ENCODE measurements at places on chromosomes 4 and X.

DNA sequence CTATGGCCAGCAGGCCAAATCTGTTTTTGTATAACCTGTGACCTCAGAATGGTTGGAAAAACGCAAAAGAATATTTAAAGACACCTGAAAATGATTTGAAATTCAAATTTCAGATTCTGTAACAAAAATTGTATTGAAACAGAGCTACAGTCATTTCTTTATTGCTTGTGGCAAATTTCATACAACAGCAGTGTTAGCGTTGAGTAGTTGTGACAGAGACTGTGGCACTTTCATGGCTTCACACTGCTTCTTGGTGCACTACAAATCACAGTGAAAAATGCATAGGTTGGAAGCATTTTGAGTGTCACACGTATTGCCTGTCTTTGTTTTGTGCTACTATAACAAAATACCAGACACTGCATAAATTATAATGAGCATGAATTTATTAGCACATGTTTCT lies 12.2 kb upstream of the PARM1 start:
- no peak for DNase-seq

- no peak for DNase-seq
Measured at GRCh38 chrX:10367406-10367805, 210.6 kb downstream of the CLCN4 start.

- DNase-seq, result no peak
Measured at GRCh38 chr4:98838977-98839618, 89.8 kb downstream of the EIF4E start.

- DNase-seq, result no peak
Measured at GRCh38 chr4:55030589-55030988, 94.8 kb downstream of the KDR start.

GRCh38 chr4:3285558-3286334 lies 7.1 kb upstream of the RGS12 start:
- DNase-seq, result no peak

GRCh38 chr4:107996949-107997788 lies 7.5 kb downstream of the HADH start:
- no peak for DNase-seq

DNA sequence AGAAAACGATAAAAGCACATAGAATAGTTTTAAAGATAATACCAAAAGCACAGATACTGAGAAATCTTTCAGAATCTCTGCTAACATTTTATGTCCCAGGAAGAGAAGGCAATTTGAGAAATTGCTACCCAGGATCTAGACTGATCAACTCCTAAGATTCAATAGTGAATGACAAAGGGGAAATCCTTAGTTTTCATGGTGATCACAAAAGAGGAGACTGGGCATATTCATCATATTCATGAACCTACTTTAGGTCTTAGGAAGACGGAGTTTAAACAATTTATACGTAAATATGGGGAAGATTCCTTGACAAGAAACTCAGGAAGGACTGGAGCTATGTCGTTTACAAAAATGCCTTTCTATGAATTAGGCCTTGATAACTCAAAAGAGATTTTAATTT lies 87.3 kb downstream of the SHISA3 start:
- DNase-seq, result no peak

DNA sequence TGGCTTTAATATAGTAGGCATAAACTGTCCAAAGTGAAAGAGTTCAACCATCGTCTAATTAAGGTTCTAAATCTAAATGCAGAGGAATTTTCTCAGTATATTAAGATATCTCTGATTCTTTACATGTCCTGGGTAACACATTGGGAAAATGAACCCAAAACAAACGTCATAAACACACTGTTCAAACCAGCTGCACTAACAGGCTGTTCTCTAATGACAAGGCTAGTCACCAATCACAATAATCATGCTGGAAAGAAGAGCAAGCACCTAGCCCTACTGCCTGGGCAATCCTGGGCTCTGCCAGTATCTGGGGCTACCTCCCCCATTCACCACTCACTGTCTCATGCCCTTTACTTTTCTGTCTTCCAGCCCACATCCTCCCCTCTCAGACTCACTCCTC lies 107.9 kb downstream of the EFHC2 start:
- no peak for DNase-seq

DNA sequence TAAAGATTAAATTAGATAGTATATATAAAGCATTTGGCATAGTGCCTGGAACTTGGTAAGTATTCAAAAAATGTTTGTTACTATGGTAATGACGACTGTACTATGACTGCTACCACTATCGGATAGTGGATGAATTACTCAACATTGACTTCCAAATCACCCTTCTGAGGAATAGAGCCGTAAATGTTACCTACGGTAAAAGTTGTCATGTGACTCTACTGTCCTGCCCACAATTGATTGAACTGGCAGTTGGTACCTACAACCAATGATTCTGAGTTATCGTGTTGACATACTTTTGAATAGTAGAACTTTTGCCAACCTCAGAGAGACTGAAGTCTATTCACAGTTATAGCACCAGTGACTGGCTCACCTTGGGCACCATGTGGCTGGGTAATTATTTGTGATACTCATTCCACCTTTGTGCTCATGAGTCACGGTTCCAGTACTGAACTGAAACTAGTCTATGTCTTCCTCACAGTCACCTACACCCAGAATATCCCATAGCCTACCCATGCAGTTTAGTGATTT lies 185.5 kb upstream of the PITX2 start:
- DNase-seq, result no peak

DNA sequence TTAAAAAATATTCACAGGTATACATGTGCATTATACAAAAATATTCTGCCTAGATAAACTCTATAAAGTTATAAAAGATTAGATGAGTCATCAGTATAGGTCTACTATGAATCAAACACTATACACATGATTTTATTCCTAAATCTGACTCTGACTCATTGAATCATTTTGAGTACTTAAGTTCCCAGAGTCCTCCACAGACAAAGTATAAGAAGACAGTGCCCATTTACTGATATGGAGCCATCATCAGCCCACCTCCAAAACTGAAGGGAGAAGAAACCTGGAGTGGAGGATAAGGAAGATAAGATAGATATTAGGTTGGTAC lies 28.7 kb upstream of the ANTXR2 start:
- no peak for DNase-seq

- DNase-seq, result no peak
Measured at GRCh38 chr4:62495032-62495431, 1294.9 kb downstream of the ADGRL3 start.

DNA sequence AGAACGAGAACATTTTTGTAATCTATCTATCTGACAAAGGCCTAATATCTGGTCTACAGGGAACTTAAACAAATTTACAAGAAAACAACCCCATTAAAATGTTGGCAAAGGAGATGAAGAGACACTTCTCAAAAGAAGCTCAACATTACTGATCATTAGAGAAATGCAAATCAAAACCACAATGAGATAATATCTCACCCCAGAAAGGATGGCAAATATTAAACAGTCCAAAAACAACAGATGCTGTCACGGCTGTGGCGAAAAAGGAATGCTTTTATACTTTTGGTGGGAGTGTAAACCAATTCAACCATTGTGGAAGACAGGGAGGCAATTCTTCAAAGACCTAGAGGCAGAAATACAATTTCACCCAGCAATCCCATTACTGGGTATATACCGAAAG lies 2284.8 kb downstream of the ARAP2 start:
- DNase-seq, result no peak

- DNase-seq, result no peak
Measured at GRCh38 chr4:102503831-102504786, 3.0 kb downstream of the NFKB1 start.

DNA sequence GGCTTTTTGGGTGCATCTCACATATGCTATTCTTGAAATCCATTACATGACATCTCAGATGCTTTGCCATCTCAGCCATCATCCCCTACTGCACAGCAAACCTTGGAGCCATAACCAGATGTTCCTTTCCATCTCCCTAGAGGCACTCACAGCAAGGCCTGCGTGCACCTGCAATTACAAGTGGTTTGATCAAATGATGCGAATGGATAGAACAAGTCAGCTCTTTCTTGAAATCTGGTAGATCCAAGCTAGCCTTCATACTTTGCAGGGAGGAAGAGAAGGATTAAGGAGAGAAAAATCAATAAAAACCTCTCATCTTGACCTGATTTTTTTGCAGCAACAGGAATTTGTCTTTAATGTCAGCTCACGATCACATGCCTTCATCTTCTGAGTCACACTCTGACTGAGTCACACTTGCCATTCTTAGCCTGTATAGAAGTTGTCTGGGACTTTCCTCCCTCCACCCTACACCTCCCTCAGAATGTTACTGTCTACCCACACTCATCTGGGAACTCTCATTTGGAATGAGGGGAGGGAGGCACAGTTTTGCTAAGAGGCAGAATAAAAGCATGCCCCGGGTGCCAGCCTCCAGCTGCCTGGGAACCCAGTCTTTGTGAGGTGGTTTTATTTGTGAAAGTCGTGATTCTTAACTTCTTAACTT lies 11.9 kb upstream of the TRIML1 start:
- DNase-seq, result no peak

GRCh38 chr4:47510506-47511143 lies 25.6 kb downstream of the ATP10D start:
- no peak for DNase-seq

DNA sequence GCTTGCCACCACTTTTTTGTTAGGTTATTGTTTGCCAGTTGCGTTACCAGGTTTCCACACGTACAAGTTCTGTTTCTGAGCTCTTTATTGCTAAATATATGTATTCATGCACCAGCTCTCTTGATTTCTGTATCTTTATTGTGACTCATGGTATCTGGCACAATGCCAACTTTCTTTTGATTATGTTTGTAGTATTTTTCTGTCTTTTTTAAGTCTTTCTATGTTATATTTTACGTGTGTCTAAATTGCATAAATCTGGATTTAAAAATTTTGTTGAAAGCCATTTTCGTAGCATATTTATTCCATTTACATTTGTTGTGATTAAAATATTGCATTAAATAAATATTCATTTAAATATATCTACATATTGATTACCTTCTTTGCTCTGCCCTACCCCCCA lies 73.8 kb downstream of the KDM6A start:
- DNase-seq, result no peak

DNA sequence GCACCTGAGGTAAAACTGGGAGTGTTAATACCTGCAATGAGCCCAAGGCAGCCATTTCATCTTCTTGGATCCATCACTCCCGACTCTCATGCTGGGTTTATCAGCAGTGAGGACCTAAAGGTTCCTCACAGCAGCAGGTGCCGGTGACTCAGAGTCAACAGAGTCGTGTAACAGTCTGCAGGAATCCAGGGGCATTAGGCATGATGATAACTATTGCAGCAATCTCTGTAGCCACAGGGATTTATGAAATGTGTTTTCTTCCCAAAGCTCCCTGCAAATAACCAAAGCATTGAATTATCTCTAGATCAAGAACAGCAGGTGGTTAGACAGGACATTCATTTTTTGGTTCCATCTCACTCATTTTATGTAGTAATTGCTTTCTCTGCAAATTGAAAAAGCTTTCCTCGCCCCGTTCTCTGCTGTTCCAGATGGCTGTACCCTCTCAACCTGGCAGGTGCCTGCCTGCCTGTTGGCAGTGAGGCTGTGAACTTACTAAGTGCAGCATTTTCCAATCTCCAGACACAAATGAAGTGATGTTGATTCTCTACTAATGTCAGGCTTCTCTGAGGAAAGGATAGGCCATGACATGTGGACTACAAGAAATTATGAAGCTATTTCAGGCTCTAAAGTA lies 48.1 kb upstream of the TSPAN7 start:
- no peak for DNase-seq

GRCh38 chr4:53605783-53606182 lies 14.5 kb upstream of the LNX1 start:
- no peak for DNase-seq

GRCh38 chr4:124183926-124184325 lies 528.6 kb downstream of the ANKRD50 start:
- no peak for DNase-seq

- DNase-seq, result no peak
Measured at GRCh38 chrX:17456526-17456925, 81.5 kb downstream of the NHS start.

DNA sequence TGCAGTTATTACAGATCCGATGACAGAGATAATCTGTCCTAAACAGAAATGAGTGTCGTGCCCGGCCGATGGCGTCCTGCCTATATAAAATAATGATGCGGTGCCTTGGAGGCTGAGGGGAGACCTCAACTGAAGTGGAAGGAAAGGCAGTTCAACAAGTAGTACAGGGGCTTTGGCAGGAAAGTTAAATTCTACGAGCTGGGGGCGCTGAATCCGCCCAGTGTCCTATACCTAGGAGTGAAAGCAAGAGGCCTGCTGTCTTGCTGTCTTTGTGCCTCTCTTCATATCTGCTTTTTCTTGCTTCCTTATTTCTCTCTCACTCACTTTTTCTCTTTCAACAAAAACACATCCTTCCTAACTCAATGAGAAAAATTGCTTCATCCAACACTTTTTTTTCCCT lies 82.2 kb upstream of the PRPS2 start:
- no peak for DNase-seq

GRCh38 chr4:179441596-179441995 lies 1999.4 kb upstream of the AGA start:
- no peak for DNase-seq

DNA sequence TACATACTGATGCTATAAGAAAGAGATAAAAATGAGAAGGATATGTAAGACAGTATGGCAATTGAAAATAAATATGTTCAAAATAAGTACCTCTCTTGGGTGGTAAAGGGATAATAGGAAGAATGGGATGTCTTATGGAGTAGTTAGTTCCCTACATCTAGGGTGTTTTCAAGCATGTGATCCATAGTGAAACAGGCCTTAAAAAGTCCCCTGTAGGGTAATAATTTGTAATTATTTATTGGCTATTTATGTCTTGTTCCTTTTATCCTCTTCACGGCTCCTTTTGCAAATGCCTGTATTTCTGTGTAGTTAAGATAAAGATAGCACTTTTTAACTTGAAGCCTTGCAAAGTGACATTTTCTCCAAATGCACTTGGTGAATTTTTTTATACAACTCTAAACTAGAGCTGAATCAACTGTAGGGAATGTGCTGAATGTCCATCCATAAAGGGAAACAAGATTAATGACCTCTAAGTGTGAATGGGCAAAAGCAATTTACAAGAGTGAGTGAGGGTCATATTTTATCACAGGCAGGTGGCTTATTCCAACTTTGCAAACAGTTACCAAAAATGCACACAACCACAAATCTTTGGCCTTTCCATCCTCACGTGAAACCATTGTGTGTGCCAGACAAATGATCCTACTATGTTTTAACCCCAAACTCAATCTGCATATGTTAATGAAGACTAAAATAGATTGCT lies 299.0 kb downstream of the KCNIP4 start:
- DNase-seq, result no peak

Measured in stimulated activated CD4-positive, alpha-beta T cell treated with anti-CD3 and anti-CD28 coated beads, TNF-alpha, amount 100 ng/mL, for 24 hours (primary cell).